Erythroblast (primary cell): ENCODE measurements at places on chromosomes 5 and 9.

DNA sequence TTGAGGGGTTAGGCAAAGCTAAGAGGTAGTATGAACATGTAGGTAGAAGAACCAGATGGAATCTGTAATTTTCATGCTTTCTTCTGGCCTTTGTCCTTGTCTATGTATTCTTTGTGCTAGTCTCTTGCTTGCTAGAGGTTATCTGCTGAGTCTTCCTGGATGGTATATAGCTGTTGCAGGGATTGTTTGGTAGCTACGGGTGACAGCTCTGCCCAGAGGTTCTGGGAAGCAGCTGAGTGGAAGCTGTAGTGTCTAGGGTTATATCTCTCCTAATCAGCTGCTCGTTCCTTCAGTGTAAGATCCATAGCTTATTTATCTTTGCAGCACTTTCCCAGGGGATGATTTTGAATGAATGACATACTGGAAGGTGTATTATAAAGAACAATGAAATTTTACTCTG lies 100.3 kb downstream of the ATG10 start:
- no peak for DNase-seq

- no peak for DNase-seq
These were observed 325.3 kb downstream of the TLE1 start for GRCh38 chr9:81363916-81364480.

DNA sequence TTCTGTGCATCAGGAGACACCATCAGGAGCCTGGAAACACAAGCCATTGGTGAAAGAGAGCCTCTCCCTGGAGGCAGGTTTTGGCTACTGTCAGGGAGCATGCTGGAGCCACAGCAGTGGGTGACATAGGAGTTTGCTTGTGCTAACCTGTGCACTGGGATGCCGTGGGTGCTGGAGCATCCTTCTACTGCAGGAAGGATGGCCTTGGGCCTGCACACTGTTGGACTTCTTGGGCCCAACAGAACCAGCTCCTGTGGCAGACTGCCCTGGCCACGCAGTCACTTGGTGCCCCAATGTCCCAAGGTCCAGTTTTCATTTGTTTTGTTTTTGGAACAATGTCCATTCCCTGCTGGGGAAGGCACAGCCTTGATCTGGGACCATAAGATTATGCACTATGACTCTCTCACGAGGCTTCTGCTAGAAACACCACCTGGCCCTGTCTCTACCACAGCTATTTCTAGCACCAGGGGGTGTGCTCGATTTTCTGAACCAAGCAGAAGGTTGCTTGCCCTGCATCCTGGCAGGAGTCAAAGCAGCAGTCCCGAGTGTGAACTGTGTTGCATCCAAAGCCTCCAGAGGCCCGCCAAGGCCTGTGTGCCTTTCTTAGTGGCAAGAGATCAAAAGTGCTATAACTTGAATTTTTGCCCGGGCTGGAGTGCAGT lies 5.5 kb upstream of the LTC4S start:
- no peak for DNase-seq

- DNase-seq, result no peak
These were observed 429.8 kb downstream of the SPATA31D1 start for GRCh38 chr9:82418334-82418733.

- DNase-seq, result no peak
These were observed 186.9 kb downstream of the RGS3 start for GRCh38 chr9:113650207-113651131.
